ENCODE measurements at places on chromosomes 4 and X.

DNA sequence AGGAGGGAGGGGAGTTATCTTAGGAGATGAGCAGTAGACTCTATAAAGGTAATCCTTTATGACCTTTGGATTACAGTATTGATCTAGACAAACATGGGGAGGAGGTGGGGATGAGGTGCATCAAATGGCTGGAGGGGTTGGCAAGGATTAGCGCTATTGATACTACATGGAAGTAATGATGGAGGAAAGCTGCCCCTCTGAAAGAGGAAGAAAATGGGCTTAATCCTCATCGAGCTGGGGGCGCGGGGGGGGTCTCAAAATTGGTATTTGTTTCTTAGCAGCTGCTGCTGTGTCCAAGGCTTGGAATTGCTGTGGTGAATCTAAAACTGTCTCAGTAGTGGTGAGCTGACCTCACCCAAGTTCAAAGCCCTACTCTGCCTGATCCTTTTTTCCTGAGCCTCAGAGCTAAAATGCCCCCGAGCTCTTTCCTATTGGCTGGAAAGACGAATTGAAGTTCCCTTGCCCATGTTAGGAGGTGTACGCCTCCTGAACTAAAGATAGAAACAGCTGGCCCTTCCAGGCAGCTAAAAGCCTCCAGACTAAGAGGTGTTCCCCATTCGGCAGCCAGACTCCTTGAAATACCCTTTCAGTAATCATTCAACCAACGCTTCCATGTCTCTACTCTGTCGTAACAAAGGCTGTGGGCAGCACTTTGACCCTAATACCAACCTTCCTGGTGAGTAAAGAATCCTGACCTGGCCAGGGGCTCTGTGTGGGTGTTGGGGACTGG, at the start of gene ITGB1BP2:
TSS of gene ITGB1BP2 (plus strand) at position 556 of the 730 bp plus-strand sequence. CDS start at position 613, 57 bp downstream.
- no peak for DNase-seq

- DNase-seq = no peak
Measured at GRCh38 chr4:70666369-70666768, at the start of gene JCHAIN. Gene JCHAIN (minus strand): TSS chr4:70666508. CDS start chr4:70666490, 18 bp downstream.

DNA sequence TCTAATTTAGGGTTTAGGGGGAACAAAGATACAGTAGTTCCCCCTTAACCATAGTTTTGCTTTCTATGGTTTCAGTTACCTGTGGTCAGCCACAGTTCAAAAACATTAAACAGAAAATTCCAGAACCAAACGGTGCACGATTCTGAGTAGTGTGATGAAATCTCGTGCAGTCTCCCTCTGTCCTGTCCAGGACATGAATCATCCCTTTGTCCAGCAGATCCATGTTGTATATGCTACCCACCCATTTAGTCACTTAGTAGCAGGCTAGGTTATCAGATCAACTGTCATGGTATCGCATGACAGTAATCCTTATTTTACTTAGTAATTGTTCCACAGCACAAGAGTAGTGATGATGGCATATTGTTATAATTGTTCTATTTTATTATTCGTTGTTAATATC, 556.1 kb downstream of the IL1RAPL1 start:
- DNase-seq = no peak

- no peak for DNase-seq
Measured at GRCh38 chr4:116005037-116005805, 891.8 kb upstream of the NDST4 start.

DNA sequence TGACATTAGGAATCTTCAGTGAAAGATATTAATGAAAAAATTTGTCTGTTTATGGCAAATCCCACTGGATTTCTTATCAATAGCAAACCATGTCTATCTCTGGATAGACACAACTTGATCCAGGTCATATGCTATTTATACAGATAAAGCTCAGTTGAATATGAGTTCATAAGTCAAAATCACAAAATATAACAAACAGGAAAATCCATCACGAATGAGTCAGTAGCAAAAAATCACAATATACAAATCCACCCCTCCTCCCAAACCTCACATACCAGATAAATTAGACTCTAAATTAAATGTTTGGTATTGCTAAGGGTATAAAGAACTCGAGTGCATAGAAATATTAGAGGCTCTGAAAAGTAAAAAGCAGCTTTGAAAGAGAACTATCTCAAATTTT, 420.5 kb downstream of the TLL1 start:
- DNase-seq = no peak

DNA sequence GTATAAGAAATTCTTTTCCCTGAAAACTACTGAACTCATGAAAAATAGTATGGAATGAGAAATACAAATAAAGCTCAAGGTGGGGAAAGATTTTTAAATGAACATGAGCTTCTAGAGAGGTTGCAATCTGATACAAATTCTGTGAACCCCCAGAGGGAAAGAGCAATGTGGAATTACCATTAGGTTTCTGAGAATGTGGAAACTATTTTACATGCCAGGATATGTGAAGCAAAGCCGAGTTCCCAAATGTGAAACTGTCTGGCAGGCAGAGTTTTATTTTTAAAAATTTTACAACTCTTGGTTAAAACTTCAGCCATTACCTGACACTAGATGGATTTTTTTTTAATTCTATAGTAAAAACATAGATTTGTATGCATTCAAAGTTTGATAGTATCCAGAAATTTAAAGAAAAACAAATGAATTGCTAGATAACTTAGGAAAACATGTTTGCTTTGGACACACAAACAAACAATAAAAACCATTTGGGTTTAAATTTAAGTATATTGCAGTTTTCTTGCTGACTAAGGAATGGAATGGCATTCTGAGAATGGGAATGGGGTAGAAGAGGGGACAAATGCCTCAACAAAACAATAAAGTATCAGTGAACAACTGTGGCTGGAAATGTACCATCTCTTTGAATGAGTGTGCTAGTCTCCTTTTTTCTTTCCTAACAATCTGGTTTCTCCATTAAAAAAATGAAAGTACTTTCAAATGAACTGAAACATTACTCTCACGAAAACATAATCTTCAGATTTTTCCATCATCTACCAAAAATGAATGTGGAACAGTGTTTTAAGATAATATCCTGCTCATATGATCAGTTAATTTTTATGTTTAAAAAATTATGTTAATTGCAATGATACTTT, 99.6 kb downstream of the PCDH18 start:
- DNase-seq = no peak

GRCh38 chrX:38055170-38055847, 49.0 kb downstream of the SYTL5 start:
- no peak for DNase-seq

DNA sequence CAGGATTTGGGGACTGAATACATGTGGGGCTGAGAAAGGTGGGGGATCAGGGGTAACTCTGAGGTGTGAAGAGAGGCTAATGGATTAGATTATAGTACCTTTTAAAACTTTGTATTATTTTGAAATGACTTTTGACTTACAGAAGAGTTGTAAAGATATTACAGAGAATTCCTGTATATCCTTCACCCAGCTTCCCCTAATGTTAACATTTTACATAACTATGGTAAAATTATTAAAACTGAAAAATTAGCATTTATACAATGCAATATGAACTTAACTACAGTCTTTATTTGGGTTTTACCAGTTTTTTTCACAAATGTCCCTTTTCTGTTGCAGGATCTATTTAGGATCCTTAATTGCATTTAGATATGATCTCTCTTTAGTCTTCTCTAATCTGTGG, 57.4 kb downstream of the TMEM164 start:
- no peak for DNase-seq

- no peak for DNase-seq
Measured at GRCh38 chr4:4695497-4695896, 153.6 kb upstream of the STX18 start.

- no peak for DNase-seq
Measured at GRCh38 chrX:10325611-10326010, 168.8 kb downstream of the CLCN4 start.

DNA sequence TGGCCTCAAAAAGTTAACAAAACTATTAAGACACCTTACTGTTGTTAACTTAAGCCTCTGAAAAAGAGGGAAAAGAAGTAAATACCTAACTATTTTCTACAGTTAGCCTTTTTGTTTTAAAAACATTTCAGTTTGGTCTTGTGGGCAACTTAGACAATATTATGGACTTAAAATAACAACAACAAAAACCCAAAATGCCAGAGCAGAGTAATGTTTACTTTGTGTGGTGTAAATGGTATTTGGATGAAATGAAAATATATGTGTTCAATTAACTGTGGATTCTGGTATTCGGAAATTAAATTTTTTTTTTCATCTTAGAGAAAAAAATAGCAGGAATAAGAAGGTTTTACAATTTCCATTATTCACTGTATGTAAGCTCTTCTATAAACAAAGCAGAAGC, 79.6 kb upstream of the NPNT start:
- DNase-seq = no peak

GRCh38 chrX:72258174-72258573, 18.9 kb downstream of the RPS4X start:
- no peak for DNase-seq

GRCh38 chr4:188282471-188283232, 143.4 kb downstream of the TRIML1 start:
- DNase-seq = no peak

- no peak for DNase-seq
Measured at GRCh38 chrX:108070891-108071290, 20.5 kb downstream of the PSMD10 start.

GRCh38 chr4:77848508-77848907, 14.1 kb upstream of the MRPL1 start:
- no peak for DNase-seq

- DNase-seq = peak; percentile 11
Measured at GRCh38 chr4:6548201-6548881, 26.6 kb upstream of the MAN2B2 start.

GRCh38 chrX:141945426-141945825, 41.7 kb downstream of the MAGEC1 start:
- DNase-seq = no peak

DNA sequence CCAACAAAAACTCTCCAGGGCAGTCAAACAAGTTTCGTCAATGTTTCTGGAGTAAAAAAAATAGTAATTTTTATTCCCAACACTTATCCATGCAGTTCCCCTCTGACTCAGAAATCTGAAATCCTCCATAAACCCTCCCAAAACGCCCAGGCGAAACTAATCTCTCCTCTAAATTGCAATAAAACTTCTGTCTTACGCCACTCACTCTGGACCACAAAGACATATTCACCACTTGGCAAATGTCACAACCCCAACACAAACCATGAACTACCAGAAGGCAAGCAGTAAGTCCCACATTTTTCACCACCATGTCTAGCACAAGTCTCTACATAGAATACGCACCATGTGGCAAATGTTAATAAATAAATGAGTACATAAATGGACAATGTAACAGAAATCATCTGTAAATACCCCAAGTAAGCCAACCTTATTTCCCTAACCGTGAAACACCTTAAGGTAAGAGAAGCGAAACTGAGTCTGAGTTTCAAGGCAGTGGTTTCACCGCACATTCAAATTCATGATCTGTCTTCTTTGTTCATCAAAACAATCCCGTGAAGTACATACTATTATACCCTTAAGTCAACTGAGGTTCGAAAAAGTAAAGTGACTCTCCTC, 1.6 kb downstream of the PAPSS1 start:
- DNase-seq = no peak

DNA sequence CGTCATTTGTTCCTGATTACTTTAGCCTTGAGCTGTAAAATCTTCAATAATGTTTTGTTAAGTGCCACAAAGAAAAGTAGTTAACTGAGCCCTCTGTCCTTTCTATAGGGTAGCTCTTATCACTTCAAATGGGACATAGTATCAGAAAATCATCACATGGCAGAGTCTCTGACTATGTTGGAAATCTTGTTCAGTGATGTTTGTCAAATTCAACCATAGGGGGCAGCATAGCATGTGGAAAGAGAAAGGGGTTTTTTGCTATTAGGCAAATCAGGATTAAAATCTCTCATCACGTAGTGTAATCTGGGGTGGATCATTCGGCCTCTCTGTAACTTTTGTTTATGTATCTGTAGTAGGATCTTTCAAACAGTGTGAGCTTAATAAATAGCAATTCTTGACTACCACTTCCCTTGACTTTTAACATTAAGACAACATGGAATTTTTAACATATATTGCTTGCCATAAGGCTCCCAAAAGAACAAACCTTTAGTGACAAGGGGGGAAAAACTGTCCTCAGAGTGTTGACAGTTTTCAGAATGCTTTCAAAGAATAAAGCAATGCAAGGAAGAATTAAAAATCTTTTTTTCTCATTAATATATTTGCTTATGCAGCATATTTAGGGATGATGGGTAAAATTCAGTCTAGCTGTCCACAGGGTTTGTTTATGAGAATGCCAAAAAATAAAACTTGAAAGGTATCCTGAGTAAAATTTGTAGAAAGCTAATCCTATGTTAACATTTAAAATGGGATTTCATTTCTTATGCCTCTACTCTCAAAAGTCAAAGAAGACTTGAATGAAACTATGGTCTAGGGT, 127.2 kb downstream of the FBXW7 start:
- no peak for DNase-seq

DNA sequence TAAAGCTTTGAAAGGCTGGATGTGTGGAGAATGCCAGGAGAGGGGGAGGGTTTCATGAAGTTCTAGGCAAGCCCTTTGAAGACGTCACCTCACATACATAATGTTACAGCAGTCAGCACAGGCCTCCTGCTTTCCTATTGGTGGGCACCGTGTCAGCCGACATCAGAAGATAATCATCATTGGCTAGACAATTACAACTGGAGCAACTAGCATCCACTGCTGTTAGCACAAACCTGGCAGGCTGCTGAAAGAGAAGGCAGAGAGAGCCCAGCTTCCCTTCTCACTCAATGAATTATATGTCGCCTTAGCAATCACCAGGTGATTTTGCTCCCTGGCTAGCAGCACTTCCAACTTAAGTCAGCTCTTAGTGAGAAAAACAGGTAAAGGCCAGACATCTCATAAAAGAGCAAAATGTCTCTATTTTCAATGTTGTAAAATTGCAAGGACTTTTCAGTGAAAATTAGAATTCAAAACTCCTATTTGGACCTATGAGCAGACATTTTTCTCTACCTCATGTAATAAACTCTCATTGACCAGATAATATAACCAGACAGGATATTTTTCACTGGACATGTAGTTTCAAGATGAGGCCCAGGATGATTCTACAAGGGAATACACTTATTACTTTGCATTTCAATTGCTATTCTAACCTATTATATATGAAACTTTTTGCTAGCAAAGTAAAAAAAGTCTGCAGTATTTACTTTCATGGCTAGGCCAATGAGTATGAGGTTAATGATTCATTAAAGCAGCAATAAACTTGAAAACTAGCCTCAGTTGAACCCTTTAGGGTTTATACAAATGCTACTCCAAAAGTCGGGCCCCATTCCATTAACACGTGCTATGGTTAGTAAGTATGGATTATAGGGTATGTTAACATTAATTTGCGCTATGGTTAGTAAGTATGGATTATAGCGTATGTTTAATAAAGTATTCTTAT, 4.3 kb downstream of the ELOVL6 start:
- peak; percentile 86 for DNase-seq

- no peak for DNase-seq
Measured at GRCh38 chr4:167939863-167940616, 152.3 kb upstream of the ANXA10 start.

All from NCI-H2029 (cell line).